ENCODE measurements at places on chromosomes 13 and 19.

DNA sequence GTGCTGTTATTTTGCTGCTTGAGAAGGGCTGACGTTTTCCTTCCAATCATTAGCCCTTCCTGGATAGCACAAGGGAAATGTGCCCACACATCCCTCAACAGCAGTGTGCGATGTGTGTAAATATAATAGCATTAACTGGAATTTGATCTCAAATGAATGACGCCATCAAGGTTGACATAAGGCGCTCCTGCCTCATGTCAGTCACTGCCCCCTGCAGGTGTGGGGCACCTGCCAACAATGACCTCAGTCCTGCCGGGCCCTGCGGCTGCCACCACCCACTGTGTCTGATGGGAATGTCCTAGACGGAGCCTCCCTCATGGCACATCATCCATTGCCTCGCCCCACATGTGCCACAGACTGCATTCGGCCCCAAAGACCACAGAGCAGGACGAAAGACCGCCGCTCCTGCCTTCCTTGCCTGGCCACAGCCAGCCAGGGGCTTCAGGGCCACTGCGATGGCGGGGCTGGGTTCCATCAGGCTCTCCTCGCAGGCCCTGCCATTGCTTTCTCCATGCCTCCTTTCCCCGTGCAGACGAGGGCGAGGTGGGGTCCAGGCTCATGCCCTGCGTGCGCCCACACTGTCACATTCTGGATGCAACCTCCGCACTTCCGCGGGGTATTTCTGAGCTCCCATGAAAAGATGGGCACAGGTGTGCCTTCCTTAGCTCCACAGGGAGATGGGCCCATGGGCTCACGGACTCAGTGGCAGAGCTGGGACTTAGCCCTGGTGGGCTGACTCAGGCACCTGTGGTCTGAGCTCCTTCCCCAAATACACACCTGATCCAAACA is 146.7 kb downstream of the SOX1 start:
- DNase-seq = no peak

DNA sequence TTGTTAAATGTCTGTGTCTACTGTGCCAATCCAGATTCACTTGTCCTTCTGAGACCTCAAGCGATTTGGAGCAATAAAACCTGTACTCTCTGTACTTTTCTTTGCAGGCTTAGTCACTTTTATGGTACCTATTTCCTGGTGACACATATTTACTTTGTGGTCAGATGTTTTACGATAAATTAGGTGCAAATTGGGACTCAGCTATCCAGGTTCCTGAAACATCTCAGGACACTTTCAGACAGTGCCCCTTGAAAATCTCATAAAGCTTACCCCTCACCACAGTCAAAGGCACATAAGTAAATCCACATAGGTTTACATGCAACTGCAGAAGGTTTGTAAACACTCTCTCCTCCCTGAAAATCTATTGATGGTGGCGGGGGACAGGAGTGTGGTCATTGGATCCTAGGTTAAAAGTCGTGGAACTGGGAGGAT is 438.8 kb downstream of the EFNB2 start:
- no peak for DNase-seq

DNA sequence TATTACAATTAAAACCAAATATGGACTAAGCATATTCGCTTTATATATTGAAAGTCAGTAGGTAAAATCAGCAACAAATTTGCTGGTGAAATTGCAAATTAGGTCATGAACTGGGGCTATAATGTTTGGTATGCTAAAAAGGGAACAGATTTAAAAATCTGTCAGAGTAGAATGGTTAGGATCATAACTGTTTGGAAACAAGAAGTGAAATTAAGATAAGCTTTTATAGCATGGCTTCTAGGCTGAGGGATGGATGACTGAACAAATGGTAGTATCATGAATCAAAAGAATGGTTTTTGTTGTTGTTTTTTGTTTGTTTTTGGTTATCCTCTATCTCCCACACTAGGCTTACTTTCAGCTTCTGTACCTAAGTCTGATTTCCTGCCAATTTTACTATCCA is 1090.4 kb downstream of the PCDH9 start:
- DNase-seq = no peak

DNA sequence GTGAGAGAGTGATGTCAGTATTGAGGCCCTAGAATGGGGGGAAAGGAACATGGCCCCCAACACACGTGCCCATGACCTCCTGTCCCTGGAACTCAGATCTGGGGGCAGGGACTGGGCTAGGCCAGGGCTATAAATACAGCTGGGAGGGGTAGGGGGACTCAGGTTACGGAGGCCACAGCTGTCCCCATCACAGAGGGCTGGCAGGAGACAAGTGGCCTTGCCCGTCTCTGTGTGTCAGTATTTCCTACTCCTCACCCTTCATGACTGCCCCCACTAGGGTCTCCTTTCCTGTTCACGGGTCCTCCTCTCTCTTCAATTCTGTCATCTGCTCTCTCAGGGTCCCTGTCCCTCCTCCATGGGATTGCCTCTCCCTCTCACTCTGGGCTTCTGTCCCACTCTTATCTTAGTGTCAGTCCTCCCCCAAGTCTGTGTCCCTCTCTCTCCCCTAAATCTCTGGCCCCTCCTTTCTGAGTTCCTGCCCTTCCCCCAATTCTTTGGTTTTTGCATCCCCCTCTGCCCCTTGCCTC is 687 bp upstream of the HRC start:
- DNase-seq = no peak

GRCh38 chr13:30443957-30444404 is 21.7 kb downstream of the UBE2L5 start:
- no peak for DNase-seq

- DNase-seq = no peak
Observed at GRCh38 chr13:32682740-32683139, 96.5 kb downstream of the PDS5B start.

GRCh38 chr13:34156841-34157365 is 339.0 kb downstream of the RFC3 start:
- peak; percentile 88 for DNase-seq

DNA sequence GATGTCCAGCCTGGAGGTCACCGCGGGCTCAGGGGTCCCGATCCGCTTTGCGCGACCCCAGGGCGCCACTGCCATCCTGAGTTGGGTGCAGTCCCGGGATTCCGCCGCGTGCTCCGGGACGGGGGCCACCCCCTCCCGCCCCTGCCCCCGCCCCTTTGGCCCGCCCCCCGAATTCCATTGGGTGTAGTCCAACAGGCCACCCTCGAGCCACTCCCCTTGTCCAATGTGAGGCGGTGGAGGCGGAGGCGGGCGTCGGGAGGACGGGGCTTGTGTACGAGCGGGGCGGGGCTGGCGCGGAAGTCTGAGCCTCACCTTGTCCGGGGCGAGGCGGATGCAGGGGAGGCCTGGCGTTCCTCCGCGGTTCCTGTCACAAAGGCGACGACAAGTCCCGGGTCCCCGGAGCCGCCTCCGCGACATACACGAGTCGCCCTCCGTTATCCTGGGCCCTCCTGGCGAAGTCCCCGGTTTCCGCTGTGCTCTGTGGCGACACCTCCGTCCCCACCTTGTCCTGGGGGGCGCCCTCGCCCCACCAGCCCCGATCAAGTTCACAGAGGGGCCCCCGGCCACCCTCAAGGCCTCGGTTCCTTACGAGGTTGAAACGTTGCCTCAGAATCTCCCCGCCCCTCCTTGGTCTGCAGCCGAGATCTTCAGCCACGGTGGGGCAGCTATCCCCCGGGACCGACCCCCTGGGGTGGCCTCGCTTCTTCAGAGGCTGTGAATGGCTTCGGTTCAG is 1.2 kb downstream of the LDLR start:
- DNase-seq = peak; percentile 99

DNA sequence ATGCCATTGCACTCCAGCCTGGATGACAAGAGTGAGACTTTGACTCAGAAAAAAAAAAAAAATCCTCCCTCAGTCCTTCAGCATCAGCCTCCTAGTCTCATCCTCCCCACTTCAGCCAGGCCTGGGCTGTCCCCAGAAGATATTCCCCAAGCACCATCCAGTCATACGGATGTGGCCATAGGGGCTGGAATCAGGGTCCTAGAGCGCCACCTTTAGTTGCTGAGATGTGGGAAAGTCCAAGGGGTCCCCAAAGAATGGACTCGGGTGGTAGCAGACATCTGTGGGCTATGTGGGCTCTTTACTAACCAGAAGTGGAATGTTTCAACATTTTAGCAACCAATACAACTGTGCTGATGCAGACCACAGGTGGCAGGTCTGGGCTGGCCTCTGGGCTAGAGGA is 3.1 kb upstream of the TYROBP start:
- DNase-seq = no peak

- DNase-seq = peak; percentile 9
Observed at GRCh38 chr13:91722267-91722884, 324.0 kb downstream of the GPC5 start.

DNA sequence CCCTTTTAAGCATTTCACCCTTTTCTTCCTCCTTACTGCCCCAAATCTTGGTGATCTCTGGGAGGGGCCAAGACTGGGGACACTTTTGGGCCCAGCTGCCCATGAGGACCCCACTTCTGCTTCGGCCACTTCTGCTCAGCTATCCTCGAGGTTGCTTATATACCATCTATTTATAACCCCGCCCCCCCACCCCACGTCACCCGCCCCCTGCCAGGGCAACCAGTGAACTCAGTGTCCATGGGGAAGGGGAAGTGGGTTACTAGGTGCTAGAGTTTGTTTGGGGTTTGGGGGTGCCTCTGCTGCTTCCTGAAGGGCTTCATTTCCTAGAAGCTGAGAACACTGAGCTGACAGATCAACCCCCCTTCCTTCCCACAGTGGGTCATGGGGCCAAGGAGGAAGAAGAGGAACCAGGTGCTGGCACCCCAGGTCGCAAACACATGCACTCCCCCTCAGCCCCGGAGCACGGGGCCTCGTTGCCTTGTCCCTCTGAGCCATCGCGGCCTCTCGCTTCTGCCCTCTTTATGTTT is 6.1 kb upstream of the ADGRE5 start:
- DNase-seq = no peak

- DNase-seq = no peak
Observed at GRCh38 chr13:23867027-23867491, 22.1 kb downstream of the MIPEP start.

GRCh38 chr19:48175578-48175977 is 5.1 kb downstream of the ZSWIM9 start:
- DNase-seq = no peak

- DNase-seq = no peak
Observed at GRCh38 chr19:4184718-4185352, 2.3 kb downstream of the ANKRD24 start.

GRCh38 chr19:48918801-48919247 is 14.7 kb upstream of the DHDH start:
- DNase-seq = peak; percentile 73

DNA sequence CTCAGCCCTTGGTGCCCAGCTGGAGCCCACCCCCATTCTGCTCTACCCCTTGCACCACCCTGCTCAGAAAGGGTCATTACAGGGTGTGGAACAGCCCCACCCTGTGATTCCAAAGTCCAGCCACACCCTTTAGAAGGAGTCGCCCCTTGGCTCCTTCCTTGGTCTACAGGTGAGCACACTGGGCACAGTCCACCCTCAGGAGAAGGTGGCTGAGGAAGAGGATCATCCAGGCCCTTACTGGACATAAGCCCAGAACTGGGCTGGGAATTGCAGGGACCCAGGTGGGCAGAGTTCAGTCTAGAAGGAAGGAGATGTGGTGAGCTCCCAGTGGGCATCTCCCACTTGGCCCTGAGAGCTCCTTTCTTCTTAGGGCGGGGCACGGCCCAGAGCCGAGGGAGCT is 8.6 kb downstream of the SLC46A3 start:
- DNase-seq = no peak

DNA sequence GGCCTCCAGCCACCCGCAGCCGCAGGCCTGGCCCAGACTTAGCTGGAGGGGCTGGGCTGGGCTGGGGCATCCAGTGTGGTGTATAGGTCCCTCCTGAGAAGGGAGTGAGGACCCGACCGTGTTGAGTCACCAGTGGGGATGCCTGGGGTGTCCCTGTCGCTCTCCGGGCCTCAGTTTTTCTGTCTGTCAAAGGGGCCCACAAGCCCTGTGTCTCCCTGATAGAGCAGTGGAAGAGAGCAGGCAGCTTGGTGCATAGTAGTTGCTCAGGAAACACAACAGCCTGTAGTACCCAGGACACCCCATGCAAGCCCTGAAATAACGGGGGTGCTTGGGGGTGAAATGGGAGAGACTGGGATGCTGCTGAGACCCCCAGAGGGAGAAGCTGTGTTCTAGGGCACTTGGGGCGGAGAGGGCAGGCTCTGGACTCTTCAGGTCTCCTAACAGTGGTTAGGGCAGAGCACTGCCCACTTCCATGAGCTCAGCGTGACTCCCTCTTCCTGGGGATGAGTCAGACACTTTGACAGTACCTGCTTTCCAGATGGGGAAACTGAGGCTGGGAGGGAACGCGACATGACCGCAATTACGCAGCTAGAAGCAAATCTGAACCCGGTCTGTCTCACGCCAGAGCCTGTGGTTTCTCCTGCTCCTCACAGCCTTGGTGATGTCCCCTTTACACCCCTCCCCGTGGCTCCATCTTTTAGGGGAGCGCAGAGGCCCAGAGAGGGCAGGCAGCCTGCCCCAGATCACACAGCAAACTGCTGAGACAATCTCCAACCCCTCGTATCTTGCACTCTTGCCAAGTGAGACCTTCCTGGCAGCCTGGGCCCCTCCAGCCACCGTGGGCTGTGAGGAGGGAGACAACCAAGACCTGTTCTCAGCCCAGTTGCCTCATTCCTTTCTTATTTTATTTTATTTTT is 692 bp downstream of the SULT2B1 start:
- no peak for DNase-seq

- no peak for DNase-seq
Observed at GRCh38 chr19:2797280-2797679, 12.0 kb downstream of the THOP1 start.

DNA sequence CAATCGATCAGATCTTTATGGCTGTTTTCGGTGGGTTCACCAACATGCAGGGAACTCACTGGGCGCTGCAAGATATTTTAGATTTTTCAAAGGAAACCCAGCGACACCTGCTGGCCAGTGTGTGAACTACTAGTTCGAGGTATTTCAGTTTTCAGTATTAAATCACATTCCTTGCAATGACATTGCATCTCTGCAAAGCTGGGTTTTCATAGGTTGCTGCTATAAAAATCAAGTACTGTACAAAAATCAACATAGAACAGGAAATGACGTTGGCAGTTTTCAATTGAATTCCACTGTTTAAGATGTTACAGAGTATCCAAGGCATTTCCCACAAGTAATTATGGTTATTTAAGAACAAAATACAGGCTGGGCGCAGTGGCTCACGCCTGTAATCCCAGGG is 17.6 kb downstream of the LIG1 start:
- DNase-seq = peak; percentile 52

DNA sequence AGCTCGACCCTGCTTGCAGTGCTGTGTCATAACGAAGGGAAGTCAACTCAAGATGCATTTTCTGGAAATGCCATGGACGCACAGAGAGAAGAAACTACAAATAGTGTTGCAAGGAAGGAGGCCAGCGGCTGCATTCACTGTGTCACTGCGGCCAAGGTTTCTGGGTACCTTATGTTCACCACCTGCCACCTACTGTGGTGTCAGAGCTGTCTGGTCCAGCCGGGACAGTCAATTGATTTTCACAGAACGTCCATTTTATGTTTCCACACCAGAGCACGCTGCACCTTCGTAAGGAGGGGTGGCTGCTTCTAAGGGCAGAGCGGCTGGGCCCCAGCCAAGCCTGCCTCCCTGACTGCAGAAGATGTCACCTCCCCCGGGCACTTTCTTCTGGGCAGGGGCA is 17.7 kb downstream of the TSHZ3 start:
- DNase-seq = no peak
